ENCODE measurements at places on chromosomes 1 and 21.

DNA sequence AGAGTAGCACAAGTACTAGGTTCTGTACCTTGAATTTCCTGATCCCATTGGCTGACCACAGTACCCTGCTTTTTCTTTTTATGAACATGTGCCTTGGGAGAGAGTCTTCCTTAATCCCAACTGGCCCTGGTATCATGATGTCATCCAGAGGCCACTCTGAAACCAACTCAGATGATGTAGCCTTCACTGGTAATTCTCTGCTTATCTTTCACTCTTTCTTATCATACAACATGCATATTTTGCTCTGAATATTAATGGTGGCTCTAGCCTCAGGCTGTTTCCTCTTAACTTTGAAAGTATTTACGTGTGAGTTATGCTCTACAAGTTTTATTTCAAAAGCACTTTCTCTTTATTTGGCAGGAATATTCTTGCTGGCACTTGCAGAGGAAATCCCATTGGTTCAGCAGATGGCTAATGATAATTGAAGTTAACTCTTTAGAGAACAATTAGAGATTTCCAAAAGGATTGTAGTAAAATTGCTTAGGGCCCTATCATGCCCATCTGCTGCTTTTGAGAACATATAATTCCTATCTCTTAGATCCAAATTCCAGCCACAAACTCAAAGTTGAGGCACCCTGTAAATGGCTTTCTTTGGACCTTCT, 86.1 kb downstream of the PTGER3 start:
- DNase-seq, result no peak

GRCh38 chr21:39010629-39011404, 172.4 kb downstream of the PSMG1 start:
- DNase-seq, result no peak

- DNase-seq, result peak; percentile 80
Measured at GRCh38 chr1:205440476-205441317, 15.1 kb downstream of the BLACAT1 start.

DNA sequence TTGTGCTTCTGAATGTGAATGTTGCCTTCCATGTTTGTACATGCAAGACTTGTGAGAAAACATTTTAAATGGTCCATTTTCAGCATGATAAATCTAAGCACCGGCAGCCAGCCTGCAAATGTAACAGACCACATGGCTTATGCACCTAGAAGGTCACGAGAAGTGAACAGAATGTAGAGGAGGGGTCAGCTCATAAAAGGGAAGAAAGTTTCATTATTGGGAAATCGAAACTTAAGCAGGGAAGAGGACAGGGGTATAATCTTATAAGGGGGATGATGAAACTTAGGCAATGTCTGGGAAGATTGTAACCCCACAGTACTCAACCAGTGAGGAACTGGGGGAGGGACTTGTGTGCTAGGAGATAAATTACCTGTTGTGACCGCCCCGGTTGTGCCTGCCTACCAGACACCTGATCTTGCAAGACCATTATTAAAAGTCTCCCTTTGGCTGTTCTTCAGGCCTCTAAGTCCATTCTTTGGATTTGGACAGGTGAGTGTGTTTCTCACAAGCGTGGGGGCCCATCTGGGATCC, 37.7 kb upstream of the VN1R5 start:
- no peak for DNase-seq

GRCh38 chr1:201430776-201431175, 9.2 kb upstream of the TNNI1 start:
- peak; percentile 62 for DNase-seq

Measured in posterior vena cava (tissue), 2 donors.